Common myeloid progenitor, CD34-positive (primary cell): ENCODE measurements at places on chromosomes 1 and 21.

- DNase-seq, result no peak
Measured at GRCh38 chr1:65177457-65177856, 29.5 kb downstream of the AK4 start.

- no peak for DNase-seq
Measured at GRCh38 chr1:66523562-66523961, 10.4 kb upstream of the SGIP1 start.

DNA sequence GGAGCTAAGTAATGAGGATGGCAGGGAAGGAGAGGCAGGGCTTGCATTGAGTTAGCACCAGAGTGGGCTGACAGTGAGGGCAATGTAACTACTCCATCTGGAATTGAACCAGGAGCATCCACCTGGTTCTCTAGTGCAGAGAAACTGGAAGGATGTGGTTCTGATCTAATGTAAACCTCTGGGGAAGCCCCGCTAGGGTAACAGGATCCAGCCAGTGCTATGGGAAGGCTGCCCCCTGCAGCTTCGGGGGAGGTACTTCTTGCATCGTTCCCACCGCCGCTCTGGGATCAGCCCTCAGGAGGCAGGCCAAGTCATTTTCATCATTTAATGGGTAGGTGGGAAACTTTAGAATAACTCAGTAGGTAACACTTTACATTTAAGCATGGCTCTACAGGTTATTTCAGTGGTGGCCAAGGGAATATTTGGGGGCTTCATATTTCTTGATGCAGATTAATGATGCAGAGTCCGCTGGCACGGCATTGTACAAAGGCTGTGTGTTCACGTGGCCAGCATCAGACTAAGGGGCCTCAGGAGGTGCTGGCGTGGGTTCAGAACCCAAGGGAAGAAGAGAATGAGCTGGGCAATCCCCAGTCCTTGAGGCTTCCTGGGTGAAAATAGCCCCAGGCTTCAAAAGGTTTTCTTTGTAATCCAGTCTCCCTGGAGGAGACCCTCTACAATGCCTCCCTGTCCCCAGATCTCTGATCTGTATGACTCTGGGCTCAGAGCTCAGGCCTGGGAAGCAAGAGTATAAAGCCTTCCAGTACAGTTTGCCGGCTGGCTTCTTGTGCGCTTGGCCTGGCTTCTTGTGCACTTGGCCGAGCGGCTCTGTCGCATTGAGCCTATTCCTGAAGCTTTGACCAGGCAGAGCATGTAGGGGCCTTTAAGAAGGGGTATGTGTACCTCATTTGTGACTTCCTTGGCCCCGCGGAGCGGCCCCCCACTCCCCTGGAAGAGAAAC is 26.4 kb upstream of the KAZN start:
- peak; percentile 11 for DNase-seq

DNA sequence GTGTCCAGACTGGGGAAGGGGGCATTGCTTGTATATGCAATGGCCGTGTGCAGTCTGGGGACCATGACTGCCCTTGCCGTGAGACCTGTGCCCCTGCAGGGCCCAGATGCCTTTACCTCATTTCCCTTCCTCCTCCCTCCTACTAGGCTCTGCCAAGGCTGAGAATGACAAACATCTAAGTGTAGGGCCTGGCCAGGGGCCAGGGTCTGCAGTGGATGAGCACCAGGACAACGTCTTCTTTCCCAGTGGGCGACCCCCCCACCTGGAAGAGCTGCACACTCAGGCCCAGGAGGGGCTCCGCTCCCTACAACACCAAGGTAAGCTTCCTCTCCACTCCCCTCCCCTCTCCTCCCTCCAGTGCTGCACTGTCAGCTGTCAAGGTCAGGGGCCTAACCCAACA is 49.5 kb downstream of the YARS1 start:
- DNase-seq, result no peak

GRCh38 chr1:67485046-67485811 is 55.0 kb upstream of the SERBP1 start:
- DNase-seq, result no peak

GRCh38 chr1:147046189-147046862 is 108.2 kb downstream of the NBPF12 start:
- DNase-seq, result peak; percentile 52

DNA sequence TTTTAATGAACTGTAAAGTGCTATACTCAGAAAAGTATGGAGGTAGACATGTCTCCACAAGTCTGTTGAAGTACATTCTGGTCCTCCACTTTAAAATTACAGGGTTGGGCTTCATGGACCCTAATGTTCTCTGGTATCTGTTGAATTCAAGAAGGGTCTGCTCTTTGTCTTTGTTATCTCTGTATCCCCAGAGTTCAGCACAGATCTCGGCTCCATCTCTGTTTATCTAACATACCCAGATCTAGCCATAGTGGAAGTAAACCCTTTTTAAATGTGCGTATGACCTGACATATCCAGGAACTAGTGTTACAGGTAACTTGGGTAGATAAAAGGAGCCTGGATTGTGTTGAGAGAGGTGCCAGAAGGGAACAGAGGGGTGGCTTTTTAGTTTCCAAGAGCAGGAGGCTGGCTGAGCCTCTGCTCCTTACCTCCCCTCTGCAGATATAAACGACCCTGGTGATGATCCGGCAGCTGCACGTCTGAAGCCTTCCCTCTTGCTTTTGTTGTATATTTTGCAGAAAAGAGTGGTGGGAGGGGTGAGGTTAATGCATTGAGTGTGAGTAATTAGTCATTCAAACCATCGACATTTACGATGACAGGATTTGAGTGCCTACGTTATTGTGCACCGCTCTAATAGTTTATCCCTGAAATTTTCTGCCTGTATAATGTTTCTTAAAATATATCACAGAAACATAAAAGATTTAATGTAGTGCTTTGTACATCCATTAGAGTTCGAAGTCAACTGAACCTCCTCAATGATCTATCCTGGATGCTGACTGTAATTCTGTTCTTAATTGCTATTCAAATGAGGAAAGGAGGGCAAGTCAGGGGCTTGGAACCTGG is 30.8 kb downstream of the ELAVL4 start:
- DNase-seq, result no peak

DNA sequence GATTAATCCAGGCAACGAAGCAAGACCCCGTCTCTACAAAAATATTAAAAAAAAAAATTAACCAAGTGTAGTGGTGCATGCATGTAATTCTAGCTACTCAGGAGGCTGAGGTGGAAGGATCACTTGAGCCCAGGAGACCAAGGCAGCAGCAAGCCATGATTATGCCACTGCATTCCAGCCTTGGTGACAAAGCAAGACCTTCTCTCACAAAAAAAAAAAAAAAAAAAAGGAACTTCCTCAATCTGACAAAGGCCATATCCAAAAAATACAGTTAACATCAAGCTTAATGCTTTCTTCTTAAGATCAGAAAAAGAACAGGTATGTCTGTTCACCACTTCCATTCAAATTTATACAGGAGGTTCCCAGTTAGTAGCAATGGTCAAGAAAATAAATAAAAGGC is 54.4 kb downstream of the EVI5 start:
- no peak for DNase-seq

- no peak for DNase-seq
Measured at GRCh38 chr1:153921803-153922075, 1.0 kb downstream of the GATAD2B start.

GRCh38 chr1:169103002-169103401 is 3.5 kb upstream of the ATP1B1 start:
- no peak for DNase-seq

DNA sequence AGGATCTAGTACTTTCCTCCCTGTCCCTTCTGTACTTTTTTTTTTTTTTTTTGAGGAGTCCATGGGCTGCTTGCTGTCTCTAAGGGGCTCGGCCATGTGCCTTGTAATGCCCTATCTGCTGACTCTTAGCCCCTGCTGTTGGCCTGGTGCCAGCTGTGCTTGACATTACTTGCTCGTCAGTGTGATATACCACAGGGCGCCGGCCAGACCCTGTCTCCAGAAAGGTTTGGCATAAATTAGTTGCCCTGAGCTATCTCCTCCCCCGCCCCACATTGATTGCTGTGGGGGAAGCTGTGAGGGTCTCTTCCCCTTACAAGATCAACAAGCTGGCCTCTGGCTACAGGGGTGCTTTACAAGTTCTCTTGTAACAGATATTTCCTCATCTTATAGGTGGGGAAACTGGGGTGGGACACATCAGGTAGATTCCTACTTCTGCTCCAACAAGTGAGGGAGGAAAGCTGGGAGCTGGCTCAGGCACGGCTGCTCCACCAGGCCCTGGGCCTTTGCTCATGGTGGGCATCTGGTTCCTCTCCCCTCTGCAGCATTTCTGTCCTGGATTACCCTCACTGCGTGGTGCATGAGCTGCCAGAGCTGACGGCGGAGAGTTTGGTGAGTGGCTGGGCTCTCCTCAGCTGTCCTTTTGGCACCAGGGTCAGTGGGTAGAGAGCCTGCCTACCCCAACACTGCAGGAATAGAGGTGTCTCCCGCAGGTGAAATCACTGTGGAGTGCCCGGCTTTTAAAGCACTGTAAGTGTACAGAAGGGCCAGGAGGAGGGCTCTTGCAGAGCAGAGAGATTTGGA is 15.6 kb downstream of the STRIP1 start:
- no peak for DNase-seq

DNA sequence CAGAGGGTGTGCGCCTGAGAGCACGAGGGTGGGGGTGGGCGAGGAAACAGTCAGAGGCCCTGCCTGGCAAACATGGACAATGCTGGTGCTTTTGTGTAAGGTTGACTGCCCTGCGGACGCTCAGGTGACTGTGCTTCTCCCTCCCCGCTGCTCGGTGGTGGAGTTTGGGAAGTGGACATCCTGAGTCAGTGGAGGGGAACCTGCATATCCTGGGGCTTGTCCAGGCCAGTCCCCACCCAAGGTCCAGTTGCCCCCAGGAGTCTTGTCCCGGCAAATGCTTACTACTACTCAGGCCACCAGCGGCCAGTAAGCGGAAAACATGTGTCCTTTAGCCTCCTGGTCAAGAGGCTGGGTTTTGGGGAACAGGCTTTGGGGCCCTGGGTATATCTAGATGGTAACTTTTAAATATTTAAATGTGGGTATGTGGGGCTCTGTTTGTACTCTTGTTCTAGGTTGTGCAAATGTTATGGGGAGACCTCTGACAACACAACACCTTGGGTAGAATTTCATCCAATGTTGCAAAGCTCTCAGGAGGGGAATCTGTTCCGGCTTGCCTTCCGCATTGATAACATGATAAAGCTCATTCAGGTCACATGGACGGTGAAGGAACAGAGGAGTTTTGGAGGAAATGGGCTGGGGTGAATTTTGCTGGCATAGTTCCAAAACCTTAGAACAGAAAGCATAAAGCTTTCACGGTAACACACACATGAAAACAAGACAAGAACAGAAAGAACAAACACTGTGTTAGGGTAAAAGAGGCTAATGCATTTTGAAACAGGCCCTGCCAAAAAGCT is 364.9 kb downstream of the PRDM2 start:
- DNase-seq, result no peak

DNA sequence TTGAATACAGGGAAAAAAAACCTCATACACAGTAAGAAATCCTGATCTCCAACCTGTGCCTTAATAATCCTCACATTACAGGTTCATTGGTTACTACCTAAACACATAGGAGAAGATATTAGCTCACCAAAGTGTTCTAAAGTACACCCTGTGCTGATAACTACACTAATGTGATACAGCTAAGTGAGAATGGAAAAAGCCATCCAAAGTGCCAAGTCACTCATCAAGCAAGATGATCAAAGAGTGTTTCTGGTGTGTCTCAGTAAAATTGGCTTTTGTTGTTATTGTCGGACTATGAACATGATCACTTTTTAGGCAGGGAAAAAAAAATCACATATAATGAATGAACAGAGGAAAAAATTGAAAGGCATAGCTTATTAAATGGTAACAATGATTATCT is 31.4 kb downstream of the EPS15 start:
- no peak for DNase-seq

DNA sequence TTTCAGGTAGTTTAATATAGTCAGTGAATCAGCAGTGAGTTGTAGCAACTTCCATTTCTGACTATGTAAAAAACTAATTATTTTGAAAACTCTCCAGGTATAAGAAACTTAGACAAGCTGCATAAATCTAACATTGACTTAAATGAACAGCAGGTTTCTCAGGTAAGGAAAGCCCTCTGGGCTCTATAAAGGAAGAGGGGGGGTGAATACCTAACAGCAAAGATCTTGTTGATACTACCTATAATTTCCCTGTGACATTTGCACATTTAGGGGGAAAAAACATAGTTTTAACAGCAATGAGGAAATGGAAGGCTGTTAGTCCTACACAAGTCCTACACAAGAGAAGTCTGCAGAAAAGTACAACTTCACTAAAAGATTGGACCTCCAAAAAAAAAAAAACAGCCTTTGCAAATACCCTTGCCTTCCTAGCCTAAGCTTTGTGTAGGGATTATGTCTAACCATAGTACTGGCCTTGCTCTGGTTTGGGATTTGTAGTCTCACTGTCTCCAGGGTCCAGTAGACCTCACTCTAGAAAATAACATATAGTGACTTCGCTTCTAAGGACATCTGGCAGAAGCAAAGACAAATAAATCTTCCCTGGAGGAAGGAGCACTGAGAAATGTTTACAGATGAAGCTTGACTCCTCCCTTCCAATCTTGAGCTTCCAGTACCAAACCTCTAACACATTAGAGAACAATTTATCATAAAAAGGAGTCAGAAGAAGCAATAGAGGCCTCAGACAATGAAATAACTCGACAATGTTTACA is 459.8 kb downstream of the DSCAM start:
- no peak for DNase-seq
